ENCODE measurements at places on chromosomes 6 and 20.
A peak's percentile ranks its signal among the peaks of the same experiment; 100 is the strongest.

- DNase-seq = no peak
These were observed 163.6 kb downstream of the JARID2 start for GRCh38 chr6:15409301-15410125.

DNA sequence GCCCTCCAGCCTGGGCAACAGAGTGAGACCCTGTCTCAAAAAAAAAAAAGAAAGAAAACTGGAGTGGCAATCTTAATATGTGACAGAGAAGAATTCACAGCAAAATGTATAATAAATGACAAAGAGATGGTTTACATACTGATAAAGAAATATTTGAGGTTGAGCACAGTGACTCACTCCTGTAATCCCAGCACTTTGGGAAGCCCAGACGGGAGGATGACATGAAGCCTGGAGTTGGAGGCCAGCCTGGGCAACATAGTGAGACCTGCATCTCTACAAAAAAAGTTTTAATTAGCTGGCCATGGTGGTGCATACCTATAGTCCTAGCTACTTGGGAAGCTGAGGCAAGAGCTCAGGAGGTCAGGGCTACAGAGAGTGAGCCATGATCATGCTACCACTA, 12.4 kb upstream of the DEFB118 start:
- DNase-seq = no peak

DNA sequence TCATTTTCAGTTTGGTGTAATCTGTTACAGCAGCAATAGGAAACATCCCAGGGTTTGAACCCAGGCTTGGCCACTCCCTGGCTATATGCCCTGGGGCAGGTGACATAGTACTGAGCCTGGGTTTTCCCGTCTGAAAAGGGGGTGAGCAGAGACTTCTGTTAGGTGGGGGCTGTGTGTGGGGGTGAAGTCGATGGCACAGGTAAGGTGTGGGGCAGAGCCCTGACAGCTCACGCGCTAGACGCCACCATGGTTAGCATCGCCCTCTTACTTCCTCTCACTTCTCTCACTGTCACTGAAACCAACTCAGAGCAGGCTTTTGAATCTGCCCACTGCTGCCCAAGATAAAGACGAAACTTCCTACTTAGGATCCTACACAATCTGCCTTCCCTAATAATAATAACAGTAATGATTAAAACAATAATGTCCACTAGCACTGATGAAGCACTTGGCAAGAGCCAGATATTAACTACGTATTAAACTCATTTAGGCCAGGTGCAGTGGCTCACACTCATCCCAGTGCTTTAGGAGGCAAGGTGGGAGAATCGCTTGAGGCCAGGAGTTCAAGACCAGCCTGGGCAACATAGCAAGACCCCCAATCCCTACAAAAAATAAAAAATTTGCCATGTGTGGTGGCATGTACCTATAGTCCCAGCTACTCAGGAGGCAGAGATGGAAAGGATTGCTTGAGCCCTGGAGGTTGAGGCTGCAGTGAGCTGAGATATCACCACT, 117.9 kb upstream of the PTPN1 start:
- no peak for DNase-seq

DNA sequence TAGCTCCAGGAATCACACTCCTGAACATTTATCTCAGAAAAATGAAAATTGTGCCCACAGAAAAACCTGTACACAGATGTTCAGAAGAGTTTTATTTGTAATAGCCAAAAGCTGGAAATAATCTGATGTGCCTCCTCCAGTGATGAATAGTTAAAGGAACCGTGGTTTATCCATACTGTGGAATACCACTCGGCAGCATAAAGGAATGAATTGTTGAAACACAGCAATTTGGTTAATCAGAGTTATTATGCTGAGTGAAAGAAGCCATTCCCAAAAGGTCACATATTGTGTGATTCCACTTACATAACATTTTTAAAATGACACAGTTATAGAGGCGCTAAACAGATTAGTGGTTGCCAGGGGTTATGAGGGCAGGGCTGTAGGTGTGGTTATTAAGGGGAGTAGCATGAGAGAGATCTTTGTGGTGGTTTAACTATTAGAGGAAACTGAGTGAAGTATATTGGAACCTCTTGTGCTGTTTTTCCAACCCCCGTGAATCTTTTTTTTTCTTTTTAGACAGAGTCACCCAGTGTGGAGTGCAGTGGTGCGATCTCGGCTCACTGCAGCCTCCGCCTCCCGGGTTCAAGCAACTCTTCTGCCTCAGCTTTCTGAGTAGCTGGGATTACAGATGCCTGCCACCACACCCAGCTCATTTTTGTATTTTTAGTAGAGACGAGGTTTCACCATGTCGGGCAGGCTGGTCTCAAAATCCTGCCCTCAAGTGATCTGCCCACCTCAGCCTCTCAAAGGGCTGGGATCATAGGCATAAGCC, 26.2 kb downstream of the PSMF1 start:
- DNase-seq = no peak

GRCh38 chr6:25050356-25050755, 114.6 kb upstream of the RIPOR2 start:
- no peak for DNase-seq

DNA sequence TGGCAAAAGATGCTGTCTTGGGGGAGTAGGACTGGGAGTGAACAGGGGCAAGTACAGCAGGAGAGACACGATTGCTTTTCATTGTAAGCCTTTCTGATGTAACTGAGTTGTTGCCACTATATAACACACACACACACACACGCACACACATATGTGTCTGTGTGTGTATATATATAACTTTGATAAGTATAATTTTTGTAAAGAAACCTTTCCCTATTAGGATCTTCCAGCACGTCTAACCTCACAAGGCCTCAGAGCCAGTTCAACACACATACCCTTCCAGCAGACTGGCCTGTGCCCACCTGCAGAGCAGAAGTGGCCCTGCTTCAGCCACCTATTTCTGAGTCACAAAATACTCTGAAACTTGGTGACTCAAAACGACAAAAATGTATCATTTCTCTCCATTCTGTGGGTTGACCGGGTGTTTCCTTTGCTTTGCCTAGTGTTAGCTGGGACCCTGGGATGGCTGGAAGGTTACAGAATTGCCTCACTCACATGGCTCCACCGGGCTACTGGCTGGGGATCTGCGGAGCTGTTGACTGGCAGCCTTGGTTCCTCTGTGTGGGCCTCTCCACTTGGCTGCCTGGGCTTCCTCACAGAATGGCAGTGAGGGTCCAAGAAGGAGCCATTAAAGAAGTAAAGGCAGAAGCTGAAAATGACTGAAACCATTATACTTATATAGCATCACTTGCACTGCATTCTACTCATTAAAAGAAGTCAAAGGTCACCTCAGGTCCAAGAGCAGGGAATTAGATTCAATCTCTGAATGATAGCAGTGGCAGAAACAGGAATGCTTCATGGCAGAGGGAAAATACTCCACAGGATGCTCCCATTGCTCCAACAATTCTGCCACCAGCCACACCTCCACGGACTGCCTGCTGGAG, 126.4 kb downstream of the BANF2 start:
- no peak for DNase-seq

DNA sequence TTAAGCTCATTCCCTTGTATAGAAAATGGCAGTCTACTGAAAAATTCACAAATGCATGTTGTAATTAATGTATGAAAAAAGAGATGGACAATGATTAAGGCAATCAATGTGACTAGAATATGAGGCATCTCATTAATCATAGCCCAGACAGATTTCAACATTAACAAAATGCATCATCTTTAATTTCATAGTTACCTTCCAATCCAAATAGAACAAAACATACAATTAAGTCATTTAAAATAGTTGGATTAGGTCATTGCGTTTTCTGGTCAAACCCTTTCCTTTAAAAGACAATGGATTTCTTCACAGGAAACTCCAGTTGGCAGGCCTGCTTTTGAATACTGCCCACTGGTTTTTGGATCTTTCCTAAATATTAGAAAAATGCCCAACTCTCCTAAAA, 203.9 kb downstream of the HAO1 start:
- DNase-seq = no peak

DNA sequence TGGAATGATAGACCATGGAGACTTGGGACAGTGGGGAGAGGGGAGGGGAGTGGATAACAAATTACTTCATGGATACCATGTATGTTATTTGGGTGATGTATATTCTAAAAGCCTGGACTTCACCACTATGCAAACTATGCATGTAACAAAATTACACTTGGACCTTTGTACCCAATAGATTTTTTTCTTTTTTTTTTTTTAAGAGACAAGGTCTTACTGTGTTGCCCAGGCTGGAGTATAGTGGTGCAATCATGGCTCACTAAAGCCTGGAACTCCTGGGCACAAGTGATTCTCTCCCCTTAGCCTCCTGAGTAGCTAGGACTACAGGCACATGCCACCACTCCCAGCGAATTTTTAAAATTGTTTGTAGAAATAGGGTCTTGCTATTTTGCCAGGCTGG, 45.3 kb downstream of the RIPOR2 start:
- DNase-seq = no peak

DNA sequence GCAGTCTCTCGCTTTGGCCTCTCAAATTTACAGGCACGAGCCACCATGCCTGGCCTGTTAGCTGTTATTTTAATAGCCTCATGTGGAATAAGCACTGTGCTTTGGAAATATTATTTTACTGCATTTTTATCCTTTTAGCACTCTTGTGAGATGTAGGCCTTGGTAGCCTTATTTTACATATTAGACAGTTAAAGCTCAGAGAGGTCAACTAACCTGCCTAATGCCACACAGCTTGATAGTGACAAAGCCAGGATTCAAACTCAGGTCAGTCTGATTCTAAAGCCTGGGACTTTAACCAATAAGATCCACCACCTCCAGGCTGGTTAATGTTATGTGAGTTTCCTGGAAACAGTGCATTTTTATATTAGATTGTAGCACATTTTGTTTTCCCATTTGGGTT, 9.5 kb downstream of the TNFAIP3 start:
- no peak for DNase-seq

GRCh38 chr6:435441-436307, 44.1 kb downstream of the IRF4 start:
- no peak for DNase-seq

DNA sequence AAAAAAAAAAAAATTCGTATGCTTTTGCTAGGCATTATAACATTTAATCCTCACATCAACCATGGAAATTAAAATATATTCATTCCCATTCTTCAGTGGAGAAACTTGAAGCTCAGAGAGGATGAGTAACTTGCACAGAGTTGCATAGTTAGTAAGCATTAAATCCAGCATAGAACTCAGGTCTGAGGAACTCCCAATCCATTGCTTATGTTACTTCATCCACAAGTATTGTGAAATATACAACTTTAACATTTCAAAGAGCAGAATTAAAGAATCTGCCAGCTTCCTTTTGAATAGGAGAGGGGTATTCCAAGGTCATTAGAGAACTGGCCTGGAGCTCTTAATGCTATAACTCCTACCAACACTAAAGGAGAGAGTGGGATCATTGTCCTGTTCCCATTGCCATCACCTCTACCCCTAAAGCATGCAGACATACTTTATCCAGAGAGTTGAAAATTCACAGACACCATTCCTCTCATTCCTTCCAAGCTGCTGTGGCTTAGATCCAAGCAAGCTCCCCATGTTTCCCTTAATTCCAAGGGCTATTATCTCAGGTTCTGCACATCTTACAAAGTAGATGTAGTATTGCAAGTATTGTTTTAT, 91.9 kb downstream of the FLRT3 start:
- no peak for DNase-seq

GRCh38 chr20:40522405-40522804, 166.6 kb downstream of the MAFB start:
- DNase-seq = no peak

- no peak for DNase-seq
These were observed 41.2 kb upstream of the POLR1H start for GRCh38 chr6:30019819-30020218.

DNA sequence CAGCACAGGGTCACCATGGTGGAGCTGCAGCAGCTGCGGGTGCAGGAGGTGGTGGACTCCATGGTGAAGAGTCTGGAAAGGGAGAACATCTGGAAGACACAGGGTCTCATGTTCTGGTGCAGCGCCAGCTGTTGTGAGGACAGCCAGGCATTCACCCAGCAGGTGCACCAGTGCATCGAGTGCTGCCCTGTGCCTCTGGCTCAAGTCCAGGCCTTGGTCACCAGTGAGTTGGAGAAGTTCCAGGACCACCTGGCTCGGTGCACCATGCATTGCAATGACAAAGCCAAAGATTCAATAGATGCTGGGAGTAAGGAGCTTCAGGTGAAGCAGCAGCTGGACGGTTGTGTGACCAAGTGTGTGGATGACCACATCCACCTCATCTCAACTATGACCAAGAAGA, 22.9 kb upstream of the RIPK1 start:
- peak; percentile 55 for DNase-seq

DNA sequence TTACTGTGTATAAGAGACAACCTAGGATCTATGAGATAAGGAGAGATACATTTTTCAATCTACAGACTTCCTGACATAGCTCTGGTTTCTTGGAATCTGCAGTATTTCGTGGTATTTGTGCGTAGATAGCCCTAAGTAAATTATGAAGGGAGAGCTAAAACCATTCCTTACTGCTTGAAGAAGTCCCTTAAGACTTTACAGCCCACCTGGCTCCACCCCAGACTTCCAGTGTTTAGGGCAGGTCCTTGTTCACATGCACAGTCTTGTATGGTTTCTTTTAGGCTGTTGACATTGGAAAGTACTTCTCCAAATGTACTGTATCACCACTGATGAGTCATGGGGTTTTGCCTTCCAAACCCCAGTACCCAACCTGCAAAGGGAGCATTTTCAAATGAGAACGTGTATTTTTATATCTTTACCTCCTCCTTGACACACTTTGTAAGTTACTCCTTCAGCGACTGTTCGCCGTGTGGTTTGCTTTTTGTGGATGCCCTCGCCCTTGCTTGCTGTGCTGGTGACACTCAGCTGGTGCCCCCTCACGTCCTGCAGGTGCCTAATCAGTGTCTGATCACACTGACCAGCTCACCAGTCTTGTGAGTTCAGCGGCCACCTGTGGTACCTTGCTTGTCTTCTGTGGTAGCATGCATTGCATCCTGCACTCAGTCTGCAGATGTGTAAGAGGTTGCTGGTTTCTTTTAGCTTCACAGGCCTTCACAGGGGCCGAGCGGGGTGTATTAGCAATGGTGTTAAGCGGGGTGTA, 73.3 kb downstream of the IGF2R start:
- no peak for DNase-seq

DNA sequence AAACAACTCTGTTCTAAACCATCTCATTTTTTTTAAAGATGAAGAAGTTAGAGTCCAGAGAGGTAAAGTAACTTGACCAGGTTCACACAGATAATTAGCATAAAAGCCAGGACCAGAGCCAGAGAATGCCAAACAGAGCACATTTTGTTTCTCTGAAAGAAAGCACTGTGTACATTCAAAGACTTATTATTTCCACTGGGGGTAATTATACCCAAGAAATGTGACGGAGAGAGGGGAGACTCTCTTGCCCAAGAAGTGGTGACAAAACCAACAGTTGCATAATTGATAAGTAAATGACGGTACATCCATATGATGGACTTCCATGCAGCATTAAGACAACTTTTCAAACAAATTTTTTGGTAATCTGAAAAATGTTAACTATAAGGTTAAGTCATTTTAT, 111.6 kb downstream of the RTN4IP1 start:
- no peak for DNase-seq

DNA sequence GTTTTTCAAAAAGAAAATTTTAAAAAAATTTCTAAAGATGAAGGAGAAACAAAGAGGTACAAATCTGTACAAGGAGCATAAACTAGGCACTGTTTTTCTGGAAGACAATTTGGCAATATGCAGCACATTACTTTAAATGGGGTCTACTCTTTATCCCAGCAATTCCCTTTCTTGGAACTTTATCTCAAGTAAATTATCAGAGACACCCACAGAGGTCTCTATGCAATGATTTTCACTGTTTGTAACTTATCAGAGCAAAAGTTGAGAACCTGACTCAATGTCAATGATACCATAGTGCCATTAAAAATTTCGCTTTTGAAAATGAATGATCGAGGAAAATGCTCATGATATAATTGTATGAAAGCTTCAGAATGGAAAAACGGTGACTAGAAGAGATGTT, 35.7 kb downstream of the SLC22A23 start:
- no peak for DNase-seq

GRCh38 chr6:87382861-87383260, 24.9 kb upstream of the CFAP206 start:
- no peak for DNase-seq

Measured in SHP77 treated with DMSO at 0.1 percent for 48 hours (cell line).